ENCODE measurements at places on chromosomes 6 and 20.

GRCh38 chr6:3603340-3604130, 146.7 kb upstream of the SLC22A23 start:
- H3K27me3 ChIP-seq = no peaks in the 10 kb centered on the region
- H3K4me3 ChIP-seq = no peak overlapping the region
- no peak overlapping the region for H3K27ac ChIP-seq
- DNase-seq = no peak
- H3K4me1 ChIP-seq = no peaks in the 10 kb centered on the region
- H3K36me3 ChIP-seq = no peaks in the 10 kb centered on the region

GRCh38 chr20:708956-709355, 33.4 kb upstream of the SCRT2 start:
- H3K4me3 ChIP-seq = no peak overlapping the region
- DNase-seq = no peak
- no peak overlapping the region for H3K27ac ChIP-seq
- no peaks in the 10 kb centered on the region for H3K27me3 ChIP-seq
- H3K36me3 ChIP-seq = no peaks in the 10 kb centered on the region
- H3K4me1 ChIP-seq = no peaks in the 10 kb centered on the region

- H3K36me3 ChIP-seq = peaks cover 48% of the 10 kb centered on the region
- H3K27me3 ChIP-seq = no peaks in the 10 kb centered on the region
- H3K4me1 ChIP-seq = no peaks in the 10 kb centered on the region
- no peak overlapping the region for H3K4me3 ChIP-seq
Observed at GRCh38 chr20:18188434-18188833, 50.8 kb downstream of the KAT14 start.

- no peaks in the 10 kb centered on the region for H3K4me1 ChIP-seq
- no peaks in the 10 kb centered on the region for H3K36me3 ChIP-seq
- no peak overlapping the region for H3K4me3 ChIP-seq
- no peak overlapping the region for H3K27ac ChIP-seq
- H3K27me3 ChIP-seq = no peaks in the 10 kb centered on the region
Observed at GRCh38 chr6:136889271-136890193, 32.6 kb upstream of the SLC35D3 start.

- no peak for DNase-seq
- no peaks in the 10 kb centered on the region for H3K27me3 ChIP-seq
- H3K27ac ChIP-seq = no peak overlapping the region
Observed at GRCh38 chr20:13953227-13953626, 37.2 kb downstream of the SEL1L2 start.

DNA sequence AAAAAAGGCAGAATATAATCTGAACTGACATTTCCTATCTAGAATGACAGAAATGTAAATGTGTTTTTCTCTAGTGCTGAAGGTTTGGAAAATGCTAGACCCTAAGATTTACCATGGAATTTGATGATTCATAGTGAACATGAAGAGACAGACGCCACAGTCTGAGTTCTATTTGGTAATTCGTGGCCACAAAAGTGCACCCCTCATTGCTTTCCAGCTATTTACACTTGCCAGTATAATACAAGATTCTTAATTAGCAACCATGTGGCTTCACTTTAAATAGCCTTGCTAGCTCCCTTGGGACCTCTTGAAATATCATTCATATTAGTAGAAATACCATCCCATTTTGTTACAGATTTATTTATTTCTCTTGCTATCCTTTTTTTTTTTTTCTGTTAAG, 636.8 kb downstream of the PRKN start:
- H3K27ac ChIP-seq = no peak overlapping the region
- no peaks in the 10 kb centered on the region for H3K4me1 ChIP-seq
- no peak for DNase-seq
- H3K36me3 ChIP-seq = no peaks in the 10 kb centered on the region

GRCh38 chr20:31739550-31739977, 474 bp downstream of the TPX2 start:
- H3K27ac ChIP-seq = no peak overlapping the region
- no peaks in the 10 kb centered on the region for H3K27me3 ChIP-seq
- H3K36me3 ChIP-seq = no peaks in the 10 kb centered on the region
- DNase-seq = no peak
- H3K4me1 ChIP-seq = peaks cover 13% of the 10 kb centered on the region

DNA sequence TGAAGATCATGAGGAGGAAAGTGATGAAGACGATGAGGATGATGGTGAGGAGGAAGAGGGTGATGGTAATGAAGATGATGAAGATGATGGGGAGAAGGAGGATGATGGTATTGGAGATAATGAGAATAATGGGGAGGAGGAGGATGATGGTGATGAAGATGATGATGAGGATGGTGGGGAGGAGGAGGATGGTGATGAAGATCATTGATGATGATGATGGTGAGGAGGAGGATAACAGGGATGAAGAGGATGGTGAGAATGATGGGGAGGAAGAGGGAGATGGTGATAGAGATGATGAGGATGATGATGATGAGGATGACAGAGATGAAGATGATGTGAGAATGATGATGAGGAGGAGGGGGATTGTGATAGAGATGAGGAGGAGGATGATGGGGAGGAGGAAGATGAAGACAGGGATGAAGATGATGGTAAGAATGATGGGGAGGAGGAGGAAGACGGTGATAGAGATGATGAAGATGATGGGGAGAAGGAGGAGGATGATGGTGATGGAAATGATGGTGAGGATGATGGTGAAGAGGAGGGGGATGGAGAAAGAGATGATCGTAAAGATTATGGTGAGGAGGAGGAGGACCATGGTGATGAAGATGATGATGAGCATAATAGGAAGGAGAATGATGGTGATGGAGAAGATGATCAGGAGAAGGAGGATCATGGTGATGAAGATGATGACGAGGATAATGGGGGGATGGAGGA, 273.7 kb downstream of the SMOC2 start:
- no peaks in the 10 kb centered on the region for H3K4me1 ChIP-seq
- H3K4me3 ChIP-seq = no peak overlapping the region
- H3K36me3 ChIP-seq = no peaks in the 10 kb centered on the region
- DNase-seq = no peak
- no peak overlapping the region for H3K27ac ChIP-seq

Measured in natural killer cell (primary cell).